ENCODE measurements at places on chromosomes 1 and 21.

GRCh38 chr1:12604114-12604874, 13.7 kb downstream of the DHRS3 start:
- H3K36me3 ChIP-seq: no peaks in the 10 kb centered on the region
- no peaks in the 10 kb centered on the region for H3K27me3 ChIP-seq
- H3K4me1 ChIP-seq: no peaks in the 10 kb centered on the region
- no peak overlapping the region for H3K27ac ChIP-seq
- DNase-seq: no peak
- no peak overlapping the region for H3K4me3 ChIP-seq

GRCh38 chr21:39359382-39359781, 10.5 kb upstream of the HMGN1 start:
- H3K36me3 ChIP-seq: no peaks in the 10 kb centered on the region
- no peaks in the 10 kb centered on the region for H3K4me1 ChIP-seq

GRCh38 chr1:76160225-76160624, 85.7 kb downstream of the ST6GALNAC3 start:
- no peaks in the 10 kb centered on the region for H3K27me3 ChIP-seq
- H3K4me1 ChIP-seq: no peaks in the 10 kb centered on the region
- H3K4me3 ChIP-seq: no peak overlapping the region

GRCh38 chr1:159088546-159089183, 12.1 kb upstream of the AIM2 start:
- H3K4me1 ChIP-seq: no peaks in the 10 kb centered on the region
- H3K4me3 ChIP-seq: no peak overlapping the region
- no peaks in the 10 kb centered on the region for H3K27me3 ChIP-seq
- H3K36me3 ChIP-seq: no peaks in the 10 kb centered on the region

DNA sequence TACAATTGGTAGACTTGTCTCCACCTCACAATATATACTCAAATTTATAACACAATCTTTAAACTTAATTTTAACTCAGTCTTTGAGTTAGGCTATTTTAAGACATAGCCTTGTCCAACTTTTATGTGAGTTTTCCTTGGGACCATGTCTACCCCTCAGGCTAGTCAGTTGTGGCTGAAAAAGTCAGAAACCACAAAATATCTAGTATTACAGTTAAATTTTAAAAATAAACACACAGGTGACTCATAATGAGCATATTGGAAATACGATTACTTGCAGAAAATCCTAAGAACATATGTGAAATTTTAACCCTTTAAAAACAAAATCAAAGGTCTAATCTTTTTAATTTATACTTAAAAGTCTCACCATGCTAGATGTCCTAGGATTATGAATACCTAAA, 4.8 kb upstream of the ASB17 start:
- DNase-seq: no peak
- H3K4me3 ChIP-seq: no peak overlapping the region
- H3K4me1 ChIP-seq: no peaks in the 10 kb centered on the region
- no peaks in the 10 kb centered on the region for H3K27me3 ChIP-seq
- H3K36me3 ChIP-seq: no peaks in the 10 kb centered on the region

DNA sequence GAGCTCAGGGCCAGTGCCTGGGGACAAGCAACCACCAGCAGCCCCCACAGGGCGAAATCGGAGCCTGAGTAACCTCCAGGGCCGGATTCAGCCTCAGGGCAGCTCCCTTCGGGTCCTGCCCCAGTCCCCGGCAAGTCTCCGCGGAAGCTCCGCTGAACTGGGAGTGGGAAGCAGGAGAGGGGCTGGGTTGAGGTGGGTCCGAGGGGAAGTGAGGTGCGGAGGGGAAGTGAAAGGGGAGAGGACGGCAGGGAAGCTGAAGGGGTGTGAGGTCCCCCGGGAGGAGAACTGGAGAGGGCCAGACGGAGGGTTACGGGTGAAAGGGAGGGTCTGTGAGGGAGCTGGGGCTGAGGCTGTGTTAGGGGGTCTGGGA, 560 bp downstream of the PADI2 start:
- H3K36me3 ChIP-seq: no peaks in the 10 kb centered on the region
- peak overlapping the region; percentile 55 for H3K4me3 ChIP-seq

GRCh38 chr1:161407451-161407985, 39.8 kb upstream of the CFAP126 start:
- H3K36me3 ChIP-seq: no peaks in the 10 kb centered on the region
- peaks cover 9% of the 10 kb centered on the region for H3K4me1 ChIP-seq
- H3K27me3 ChIP-seq: no peaks in the 10 kb centered on the region
- DNase-seq: no peak
- no peak overlapping the region for H3K27ac ChIP-seq

- H3K4me1 ChIP-seq: peaks cover 12% of the 10 kb centered on the region
- DNase-seq: no peak
- H3K4me3 ChIP-seq: no peak overlapping the region
- no peaks in the 10 kb centered on the region for H3K36me3 ChIP-seq
- no peaks in the 10 kb centered on the region for H3K27me3 ChIP-seq
- H3K27ac ChIP-seq: no peak overlapping the region
Measured at GRCh38 chr1:226946285-226946684, 6.2 kb downstream of the COQ8A start.

GRCh38 chr21:41926807-41927171, 27.0 kb downstream of the C2CD2 start:
- H3K27ac ChIP-seq: peak overlapping the region; percentile 84
- no peaks in the 10 kb centered on the region for H3K27me3 ChIP-seq
- DNase-seq: no peak

- no peaks in the 10 kb centered on the region for H3K27me3 ChIP-seq
- H3K27ac ChIP-seq: peak overlapping the region; percentile 73
- peaks cover 34% of the 10 kb centered on the region for H3K4me1 ChIP-seq
- no peak for DNase-seq
- H3K36me3 ChIP-seq: no peaks in the 10 kb centered on the region
- H3K4me3 ChIP-seq: peak overlapping the region; percentile 97
Measured at GRCh38 chr21:44872323-44872648, 1.2 kb downstream of the PTTG1IP start.

- H3K27me3 ChIP-seq: no peaks in the 10 kb centered on the region
- H3K4me1 ChIP-seq: no peaks in the 10 kb centered on the region
- no peak for DNase-seq
- H3K4me3 ChIP-seq: no peak overlapping the region
- no peak overlapping the region for H3K27ac ChIP-seq
Measured at GRCh38 chr1:64121766-64122385, 81.5 kb upstream of the UBE2U start.

- no peak overlapping the region for H3K27ac ChIP-seq
- no peak overlapping the region for H3K4me3 ChIP-seq
- no peaks in the 10 kb centered on the region for H3K27me3 ChIP-seq
- no peaks in the 10 kb centered on the region for H3K36me3 ChIP-seq
- no peaks in the 10 kb centered on the region for H3K4me1 ChIP-seq
Measured at GRCh38 chr1:207328004-207328403, 6.5 kb downstream of the CD55 start.

DNA sequence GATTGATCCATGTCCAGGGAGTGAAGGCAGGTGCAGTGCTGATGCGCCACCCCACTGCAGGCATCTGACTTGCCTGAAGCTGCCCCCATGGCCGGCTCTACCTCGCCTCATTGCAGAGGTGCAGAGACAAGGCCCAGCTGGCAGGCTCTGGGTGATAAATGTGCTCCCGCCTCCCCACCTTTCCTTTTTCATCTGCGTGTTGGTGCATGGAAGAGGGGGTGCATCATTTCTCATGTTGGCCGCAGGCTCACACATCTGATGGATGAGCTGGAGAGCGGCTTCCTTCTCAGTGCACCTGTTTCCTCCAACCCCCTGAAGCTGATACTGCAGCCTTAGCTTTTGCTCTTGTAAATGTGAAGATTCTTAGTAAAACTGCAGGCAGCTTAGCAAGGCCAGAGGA, 306.0 kb upstream of the KAZN start:
- no peak for DNase-seq
- no peak overlapping the region for H3K27ac ChIP-seq
- no peaks in the 10 kb centered on the region for H3K36me3 ChIP-seq
- H3K4me3 ChIP-seq: no peak overlapping the region
- no peaks in the 10 kb centered on the region for H3K27me3 ChIP-seq
- no peaks in the 10 kb centered on the region for H3K4me1 ChIP-seq

GRCh38 chr1:57329001-57329527, 94.8 kb downstream of the DAB1 start:
- no peak overlapping the region for H3K27ac ChIP-seq
- no peaks in the 10 kb centered on the region for H3K36me3 ChIP-seq
- H3K4me1 ChIP-seq: no peaks in the 10 kb centered on the region
- peak; percentile 51 for DNase-seq

DNA sequence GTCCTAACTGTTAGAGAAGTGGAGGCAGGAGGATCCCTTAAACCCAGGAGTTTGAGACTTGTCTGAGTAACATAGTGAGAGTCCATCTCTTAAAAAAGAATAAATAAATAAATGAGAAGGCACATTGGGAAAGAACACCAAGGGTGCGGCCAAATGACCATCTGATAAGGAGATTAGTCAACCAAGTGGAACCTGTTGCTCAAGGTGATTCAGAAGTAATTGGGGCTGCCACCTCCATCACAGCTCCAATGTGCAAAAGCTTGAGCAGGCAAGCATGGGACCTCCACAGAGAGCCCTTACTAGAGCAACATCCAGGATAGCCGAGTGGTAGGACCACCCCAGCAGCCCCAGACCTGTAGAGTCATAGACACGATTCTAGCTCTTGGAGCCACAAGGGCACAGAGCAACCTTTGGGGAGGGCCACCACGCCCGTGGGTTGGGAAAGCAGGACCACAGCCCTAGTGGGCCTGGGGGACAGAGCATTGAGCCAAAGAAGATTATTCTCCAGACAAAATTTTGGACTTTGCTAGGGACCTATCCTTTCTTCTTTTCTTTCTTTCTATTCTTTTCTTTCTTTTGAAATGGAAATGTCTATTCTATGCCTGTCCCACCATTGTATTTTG, 40.9 kb downstream of the KCNK1 start:
- no peak overlapping the region for H3K4me3 ChIP-seq
- H3K27ac ChIP-seq: no peak overlapping the region
- H3K27me3 ChIP-seq: no peaks in the 10 kb centered on the region
- H3K36me3 ChIP-seq: no peaks in the 10 kb centered on the region
- H3K4me1 ChIP-seq: no peaks in the 10 kb centered on the region
- no peak for DNase-seq

DNA sequence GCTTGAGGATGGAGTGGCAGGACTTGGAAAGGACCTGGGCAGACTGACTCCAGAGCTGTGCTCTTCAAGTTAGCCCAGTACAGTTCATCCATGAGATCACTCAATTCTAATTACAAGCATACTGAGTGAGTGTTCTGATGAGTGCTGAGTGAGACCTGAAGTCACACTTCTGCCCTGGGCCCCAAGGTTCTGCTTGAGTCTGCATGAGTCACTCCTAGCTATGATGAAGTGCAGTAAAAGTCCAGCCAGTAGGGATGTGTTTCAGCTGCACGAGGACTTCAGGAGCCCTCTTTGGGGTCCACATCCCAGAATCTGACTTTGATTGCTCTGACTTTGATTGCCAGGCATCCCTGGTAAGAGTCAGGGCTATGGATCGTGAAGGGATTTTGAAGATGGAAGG, 35.8 kb downstream of the PLEKHA6 start:
- DNase-seq: no peak
- H3K27ac ChIP-seq: no peak overlapping the region
- H3K4me3 ChIP-seq: no peak overlapping the region

DNA sequence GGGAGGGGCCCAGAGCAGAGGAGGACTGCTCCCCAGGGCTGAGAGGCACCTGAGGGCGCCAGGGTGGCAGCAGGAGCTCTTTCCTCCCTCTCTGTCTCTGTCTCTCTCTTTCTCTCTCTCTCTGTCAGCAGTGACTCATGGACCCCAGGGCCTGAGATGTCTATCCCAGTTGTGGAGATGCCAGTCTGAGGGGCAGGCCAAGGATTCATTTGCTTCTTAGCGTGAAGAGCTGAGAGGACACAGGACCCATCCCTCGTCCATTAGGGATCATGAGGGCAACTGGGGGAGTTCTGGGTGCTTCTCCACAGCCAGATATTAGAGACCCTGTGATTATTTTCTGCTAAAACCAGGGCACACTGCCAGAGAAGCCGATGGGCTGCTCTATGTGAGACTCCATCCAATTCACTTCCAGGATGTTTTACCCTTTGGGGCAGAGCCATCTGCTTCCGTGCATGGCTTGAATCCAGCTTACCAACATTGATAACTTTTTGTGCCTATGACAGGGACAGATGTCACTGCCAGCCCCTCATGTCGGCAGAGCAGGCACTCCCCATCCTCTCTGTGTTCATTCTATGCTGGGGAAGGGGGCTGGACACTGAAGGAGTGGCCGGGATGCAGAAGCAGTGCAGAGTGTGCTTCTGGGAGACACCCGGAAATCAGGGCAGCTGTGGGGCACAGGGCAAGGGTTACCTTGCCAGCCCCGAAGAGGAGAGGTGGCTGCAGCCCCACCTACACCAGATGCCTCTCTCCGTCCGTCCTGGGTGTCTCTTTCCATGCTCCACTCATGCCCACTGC, 4.1 kb upstream of the PCBP3 start:
- H3K4me3 ChIP-seq: no peak overlapping the region
- no peak overlapping the region for H3K27ac ChIP-seq
- no peaks in the 10 kb centered on the region for H3K27me3 ChIP-seq
- H3K36me3 ChIP-seq: no peaks in the 10 kb centered on the region
- no peak for DNase-seq
- H3K4me1 ChIP-seq: no peaks in the 10 kb centered on the region

DNA sequence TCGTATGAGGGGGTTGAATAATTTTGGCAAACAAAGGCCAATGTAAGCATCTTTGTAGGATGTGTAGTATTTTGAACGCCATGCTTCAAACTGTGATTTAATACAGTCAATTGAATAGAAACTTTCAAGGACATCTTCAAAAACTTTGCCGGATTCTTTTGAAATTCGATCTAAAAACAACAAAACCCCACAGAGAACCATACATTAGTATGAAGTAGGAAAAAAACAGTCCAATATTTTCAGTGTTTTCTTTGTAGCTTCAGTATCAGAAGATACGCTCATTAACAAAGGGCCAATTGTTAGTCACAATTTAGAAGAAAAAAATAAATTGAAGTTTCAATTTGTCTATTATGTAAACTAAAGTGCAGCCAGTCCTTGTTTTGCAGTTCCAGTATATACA, 20.7 kb upstream of the SYNJ1 start:
- H3K27ac ChIP-seq: no peak overlapping the region
- H3K4me1 ChIP-seq: no peaks in the 10 kb centered on the region
- H3K36me3 ChIP-seq: no peaks in the 10 kb centered on the region
- H3K4me3 ChIP-seq: no peak overlapping the region
- no peak for DNase-seq
